ENCODE measurements at places on chromosomes 6 and 20.

GRCh38 chr20:3706774-3707507 lies 5.5 kb downstream of the SIGLEC1 start:
- DNase-seq = no peak

DNA sequence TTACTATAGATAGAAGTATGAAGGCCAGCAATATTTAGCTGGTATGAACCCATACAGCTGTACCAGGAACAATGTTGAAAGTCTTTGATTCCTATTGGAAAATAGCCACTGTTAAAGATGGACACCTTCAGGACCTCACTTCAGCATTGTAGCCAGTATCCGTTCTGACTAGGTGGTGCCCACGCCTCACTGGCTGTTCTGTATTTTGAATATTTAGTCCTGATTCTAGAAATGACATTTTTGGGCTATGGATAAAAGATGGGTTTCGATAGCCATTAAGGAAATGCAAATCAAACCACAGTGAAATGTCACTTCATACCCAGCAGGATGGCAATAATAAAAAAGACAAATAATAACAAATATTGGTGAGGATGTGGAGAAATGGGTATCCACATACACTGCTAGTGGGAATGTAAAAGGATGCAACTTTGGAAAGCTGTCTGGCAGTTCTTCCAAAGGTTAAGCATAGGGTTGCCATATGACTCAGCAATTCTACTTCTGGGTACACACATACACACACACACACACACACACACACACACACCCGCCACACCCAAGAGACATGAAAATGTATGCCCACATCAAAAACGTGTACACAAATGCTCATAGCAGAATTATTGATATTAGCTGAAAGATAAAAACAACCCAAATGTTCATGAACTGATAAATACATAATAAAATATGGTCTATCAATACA lies 56.8 kb downstream of the UTRN start:
- no peak for DNase-seq

DNA sequence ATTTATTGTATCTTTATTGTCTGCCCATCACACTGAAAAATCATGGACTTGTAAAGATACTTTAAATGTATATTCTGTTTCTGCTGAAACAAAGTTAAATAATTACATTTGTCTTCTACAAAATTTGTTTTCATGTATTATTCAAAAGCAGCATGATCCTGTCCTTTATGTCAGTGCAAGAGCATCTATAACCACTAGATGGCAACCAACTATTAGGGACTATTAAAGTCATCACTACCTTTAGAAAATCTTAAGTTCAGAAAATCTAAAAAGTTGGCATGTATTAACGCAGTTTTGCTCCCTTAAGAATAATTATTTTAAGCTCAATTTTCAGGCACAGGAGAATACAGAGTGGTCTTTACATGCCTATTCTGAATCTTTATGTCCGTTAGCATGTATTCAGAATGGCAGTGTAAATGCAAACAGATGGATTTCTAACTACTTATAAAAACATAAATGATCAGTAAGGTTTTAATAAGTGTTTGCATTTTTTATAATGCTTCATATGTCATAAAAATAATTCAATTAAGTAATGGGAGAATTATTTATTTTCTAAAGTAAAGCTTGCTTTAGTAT lies 17.8 kb downstream of the TMEM30A start:
- DNase-seq = peak; percentile 29

GRCh38 chr20:52402514-52402913 lies 210.9 kb upstream of the ZFP64 start:
- no peak for DNase-seq

DNA sequence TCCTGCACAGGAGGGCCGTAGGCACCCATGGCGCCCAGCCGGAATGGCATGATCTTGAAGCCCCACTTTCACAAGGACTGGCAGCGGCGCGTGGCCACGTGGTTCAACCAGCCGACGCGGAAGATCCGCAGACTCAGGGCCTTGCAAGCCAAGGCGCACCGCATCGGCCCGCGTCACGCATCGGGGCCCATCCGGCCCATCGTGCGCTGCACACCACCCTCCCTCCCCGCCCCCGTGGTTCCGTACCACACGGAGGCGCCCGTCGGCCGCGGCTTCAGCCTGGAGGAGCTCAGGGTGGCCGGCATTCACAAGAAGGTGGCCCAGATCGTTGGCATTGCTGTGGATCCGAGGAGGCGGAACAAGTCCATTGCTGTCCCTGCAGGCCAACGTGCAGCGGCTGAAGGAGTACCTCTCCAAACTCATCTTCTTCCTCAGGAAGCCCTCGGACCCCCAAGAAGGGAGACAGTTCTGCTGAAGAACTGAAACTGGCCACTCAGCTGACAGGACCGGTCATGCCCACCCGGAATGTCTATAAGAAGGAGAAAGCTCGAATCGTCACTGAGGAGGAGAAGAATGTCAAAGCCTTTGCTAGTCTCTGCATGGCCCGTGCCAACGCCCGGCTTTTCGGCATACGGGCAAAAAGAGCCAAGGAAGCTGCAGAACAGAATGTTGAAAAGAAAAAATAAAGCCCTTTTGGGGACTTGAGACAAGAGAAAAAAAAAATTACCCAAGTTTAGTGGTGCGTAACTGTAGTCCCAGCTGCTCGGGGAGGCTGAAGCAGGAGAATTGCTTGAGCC lies 9.9 kb upstream of the NCOA5 start:
- no peak for DNase-seq

GRCh38 chr6:39576556-39577303 lies 148.5 kb downstream of the KIF6 start:
- no peak for DNase-seq

GRCh38 chr6:136790411-136791295 lies 1.6 kb downstream of the MAP3K5 start:
- DNase-seq = no peak

DNA sequence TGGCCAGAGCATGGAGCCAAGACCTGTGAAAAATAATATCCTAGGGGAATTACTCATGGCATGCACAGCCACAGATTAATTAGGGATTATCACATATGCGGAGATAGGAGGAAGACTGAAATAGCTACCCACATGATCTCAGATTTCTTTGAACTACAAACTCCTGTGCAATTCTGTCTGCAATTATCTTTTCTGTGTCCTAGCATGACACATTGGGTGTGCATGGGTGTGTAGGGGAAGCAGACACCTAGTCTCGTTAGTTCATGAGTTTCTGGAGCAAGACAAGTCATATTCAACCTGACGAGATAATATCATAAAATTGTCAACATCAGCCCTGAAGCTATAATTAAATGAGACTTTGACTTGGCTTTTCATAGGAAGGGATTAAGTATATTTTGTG lies 3.6 kb upstream of the SLC17A4 start:
- DNase-seq = no peak

- DNase-seq = no peak
Observed at GRCh38 chr6:46972531-46972930, 50.8 kb upstream of the ADGRF5 start.

DNA sequence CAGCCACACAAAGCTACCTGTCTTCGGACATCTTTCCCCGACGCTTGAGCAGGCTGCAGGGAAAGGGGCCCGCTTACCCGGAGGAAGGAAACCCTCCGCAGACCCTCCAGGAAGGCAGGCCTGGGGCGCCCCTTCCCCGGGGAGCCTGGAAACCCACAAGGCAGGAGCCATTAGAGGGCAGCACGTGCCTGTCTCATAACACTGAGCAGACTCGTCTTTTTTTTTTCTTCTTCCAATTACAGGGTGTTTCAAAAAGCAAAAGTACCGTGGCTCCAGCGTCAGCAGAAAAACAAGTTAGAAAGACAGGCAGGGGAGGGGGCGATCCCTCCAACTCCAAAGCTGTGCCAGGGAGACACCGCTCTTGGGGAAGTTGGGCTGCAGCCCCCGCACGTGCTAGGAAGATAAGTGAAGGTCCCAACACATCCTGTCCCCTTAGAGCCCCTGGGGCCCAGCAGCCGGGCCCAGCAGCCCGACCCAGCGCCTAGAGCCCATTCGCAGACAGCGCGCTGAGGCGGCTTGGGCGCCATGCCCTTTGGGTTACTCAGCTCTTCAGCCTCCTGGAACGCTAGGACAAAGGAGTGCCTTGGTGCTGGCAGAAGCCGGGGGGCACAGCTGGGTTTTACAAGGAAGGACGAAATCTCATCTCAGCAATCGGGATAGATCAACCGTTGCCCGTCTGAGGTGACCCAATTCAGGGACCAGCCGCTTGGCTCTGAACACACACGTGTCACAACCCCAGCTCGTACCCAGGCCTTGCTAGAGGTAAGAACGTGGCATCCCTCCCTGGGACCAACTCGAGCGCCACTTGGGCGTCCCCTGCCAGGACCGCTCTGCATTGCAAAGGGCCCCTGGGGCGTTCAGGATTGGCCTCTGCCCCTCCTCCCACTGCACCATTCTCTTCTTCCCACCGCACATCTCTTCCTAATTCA lies 136.3 kb downstream of the LY86 start:
- DNase-seq = no peak

GRCh38 chr6:144362042-144363018 lies 77.2 kb downstream of the UTRN start:
- no peak for DNase-seq

GRCh38 chr6:135546680-135547418 lies 49.3 kb upstream of the AHI1 start:
- no peak for DNase-seq

- no peak for DNase-seq
Observed at GRCh38 chr6:129031051-129031599, 148.2 kb downstream of the LAMA2 start.

DNA sequence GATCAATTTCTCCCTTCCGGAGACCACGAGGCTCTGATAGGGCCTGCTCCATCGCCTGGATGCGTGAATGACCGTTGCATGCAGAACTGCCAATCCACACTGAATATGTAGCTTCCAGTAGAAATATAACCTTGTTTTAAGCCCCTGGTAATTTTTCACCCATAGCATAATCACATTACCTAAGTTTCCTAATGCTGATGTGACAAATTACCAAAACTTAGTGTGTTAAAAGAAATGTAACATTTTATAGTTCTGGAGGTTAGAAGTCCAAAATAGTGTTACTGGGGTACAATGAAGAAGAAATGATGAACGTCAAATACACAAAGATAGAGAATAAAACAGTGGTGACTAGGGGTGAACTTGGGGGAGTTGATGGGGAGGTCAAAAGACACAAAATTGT lies 22.0 kb upstream of the SIRPD start:
- no peak for DNase-seq

GRCh38 chr6:31396422-31397152 lies 6.8 kb upstream of the MICA start:
- DNase-seq = peak; percentile 70

GRCh38 chr20:60316476-60317158 lies 358.4 kb downstream of the CDH26 start:
- no peak for DNase-seq

DNA sequence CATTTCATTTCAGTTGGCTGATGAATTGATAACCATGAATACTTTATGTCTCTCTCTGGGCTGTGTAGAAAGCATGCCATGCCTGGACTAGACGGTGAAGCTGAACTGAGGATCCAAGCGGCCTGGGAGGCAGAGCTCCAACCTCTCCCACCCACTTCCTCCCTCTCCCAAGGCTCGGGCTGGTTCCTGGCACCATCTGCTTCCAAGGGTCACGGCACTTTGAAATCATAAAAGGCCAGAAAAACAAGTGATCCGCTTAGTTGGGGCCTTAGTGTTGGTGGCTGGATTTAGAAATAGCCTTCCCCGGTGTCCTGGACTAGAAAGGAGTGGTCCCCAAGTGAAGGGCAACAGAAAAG lies 202.4 kb upstream of the PMEPA1 start:
- no peak for DNase-seq

DNA sequence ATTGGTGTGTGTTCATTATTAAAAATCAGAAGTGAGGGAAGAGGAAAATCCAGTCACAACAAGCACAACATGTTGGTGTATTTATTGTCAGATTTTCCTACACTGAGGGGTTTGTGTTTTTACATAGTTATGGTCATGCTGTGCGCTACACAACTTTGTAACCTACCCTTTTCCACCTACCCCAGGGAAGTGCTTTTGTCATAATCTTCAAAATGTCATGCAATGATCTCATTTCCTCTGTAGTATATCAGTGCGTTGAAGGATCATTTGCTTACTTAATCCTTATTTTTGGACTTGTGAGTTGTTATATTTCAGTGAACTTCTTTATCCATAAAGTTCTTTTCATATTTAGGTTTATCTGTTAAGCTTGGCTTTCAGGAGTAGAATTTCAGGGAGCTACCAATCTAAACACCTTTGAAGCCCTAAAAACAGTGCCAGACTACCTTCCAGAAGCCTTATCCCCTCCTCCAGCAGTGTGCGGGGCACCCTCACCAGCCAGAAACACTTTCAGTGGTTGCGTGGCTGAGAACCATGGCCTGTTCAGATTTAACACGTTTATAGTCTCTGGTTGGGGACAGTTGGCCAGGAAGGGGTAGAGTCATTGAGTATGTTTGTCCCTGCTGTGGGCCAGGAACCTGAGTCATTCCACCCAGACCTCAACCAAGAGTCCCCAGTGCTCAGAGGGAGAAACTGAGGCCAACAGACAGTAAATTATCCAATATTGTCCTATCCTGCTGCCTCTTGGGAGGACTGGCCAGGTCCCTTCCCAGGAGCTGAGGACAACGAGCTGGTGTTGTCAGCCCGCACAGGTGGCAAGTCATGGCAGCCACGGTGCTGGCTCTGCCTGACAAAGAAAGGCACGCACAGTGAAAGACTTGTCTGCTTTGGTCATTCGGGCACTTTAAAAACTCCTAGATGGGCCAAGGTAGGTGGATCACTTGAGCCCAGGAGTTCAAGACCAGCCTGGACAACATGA lies 40.3 kb downstream of the STK35 start:
- DNase-seq = no peak

- DNase-seq = no peak
Observed at GRCh38 chr6:168887621-168888020, 366.0 kb downstream of the THBS2 start.

DNA sequence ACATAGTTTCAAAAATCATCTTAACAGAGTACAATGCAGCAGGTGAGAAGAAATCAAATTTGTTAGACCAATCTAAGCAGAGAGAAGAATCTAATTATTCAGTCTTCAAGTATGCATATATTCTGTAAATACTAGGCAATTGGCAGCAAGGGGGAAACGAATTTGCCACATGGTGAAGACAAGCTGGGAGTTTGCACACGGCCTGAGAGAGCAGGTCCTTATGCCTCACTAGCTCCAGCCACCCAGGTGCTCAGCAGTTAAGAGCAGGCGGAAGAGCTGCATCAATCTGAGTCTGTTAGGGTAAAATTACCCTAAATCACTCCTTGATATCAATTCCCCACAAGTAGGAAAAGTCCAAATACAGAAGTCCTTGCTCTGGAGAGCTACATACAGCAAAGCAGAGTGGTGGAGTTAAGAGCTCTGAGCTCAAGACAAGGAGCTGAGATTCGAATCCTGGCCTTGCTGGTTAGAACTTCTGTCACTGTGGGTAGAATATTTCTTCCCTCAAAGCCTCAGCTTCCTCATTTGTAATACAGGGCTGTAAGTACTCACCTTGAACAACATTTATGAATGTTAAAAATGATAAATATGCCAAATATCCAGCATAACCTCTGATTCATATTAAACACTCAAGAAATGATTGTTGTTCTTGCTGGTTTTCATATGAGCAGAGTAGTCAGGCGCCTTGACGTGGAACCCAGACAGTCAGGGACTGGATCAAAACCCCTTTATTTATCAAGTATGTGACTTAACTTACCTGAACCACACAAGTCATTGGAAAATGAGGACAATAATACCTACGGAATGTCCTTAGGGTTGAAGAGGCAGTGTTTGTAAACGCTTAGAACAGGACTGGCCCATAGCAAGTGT lies 444.2 kb downstream of the CDH26 start:
- no peak for DNase-seq

Data from NCI-H446 (cell line).